ENCODE measurements at places on chromosomes 6 and 20.

- no peak for DNase-seq
These were observed 21.9 kb downstream of the SIRPD start for GRCh38 chr20:1535420-1536175.

GRCh38 chr6:53984163-53984562, 127.1 kb upstream of the MLIP start:
- no peak for DNase-seq

DNA sequence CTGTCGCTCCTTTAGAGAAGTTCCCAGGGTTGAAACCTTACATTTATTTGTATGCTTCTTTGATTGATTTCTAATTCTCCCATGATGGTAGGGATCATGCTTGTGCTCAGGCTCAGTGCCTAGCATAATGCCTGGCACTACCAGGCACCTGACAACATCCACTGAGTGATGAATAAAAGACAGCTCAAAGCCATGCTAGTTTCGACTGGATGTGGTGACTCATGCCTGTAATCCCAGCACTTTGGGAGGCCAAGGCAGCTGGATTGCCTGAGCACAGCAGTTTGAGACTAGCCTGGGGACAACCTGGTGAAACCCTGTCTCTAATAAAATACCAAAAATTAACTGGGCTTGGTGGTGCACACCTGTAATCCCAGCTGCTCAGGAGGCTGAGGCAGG, 11.6 kb upstream of the CD164 start:
- DNase-seq = no peak

DNA sequence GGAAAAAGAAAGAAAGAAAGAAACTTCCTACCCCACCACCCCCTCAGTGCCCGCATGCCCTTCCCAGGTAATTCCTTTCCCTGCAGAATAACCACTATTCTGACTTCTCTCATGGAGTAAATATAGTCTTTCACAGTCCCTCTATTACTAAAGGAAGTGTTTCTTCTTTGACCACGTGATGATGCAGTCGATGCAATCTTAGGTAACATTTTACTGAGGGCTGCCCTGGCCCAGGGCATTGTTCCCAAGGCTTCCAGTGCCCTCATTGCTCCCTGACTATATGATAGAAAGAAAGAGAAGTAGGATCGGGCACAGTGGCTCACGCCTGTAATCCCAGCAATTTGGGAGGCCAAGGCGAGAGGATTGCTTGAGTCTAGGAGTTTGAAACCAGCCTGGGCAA, 29.1 kb downstream of the ARHGAP40 start:
- DNase-seq = no peak

GRCh38 chr6:44682280-44682679, 294.8 kb downstream of the CDC5L start:
- no peak for DNase-seq

DNA sequence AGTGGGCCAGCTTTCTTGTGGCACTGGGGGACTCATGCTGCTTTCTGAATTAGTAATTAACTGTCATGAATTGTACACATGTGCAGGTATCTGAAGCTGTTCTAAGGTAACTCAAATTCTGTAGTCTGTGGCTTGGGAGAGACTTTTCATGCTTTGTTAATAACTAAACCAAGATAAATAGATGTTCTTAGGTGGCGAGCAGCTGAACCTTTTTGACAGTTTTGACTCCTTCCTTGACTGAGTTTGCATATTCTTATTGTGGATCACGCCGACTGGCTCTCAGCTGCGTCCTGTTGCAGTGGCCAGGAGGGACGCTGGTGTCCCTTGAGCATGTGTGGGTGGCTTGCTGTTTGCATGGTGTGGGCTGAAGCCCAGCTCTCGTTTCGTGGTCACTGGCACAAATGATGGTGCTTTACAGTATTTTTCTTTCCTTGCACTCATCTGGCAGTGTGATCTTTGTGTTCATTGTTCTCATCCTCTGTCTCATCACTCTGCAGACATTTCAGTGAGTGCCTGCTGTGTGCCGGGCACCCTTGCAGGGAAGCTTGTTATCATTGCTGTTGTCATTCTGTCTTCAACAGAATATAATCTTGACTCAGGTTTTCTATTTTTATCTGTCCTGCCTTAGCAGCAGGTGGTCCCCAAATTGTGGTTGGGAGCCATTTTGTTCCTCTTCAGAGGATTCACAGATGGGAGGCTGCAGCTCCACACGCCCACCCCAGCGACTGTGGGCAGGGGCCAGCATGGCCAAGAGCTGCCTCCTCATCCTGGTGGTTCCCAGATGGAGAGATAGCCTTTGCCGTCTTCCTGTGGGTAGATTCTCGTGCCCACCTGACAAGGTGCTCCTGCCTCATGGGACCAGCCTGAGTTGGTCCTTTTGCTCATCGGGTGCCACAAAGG, 39.6 kb downstream of the DUSP22 start:
- no peak for DNase-seq

- DNase-seq = no peak
These were observed 236.7 kb downstream of the CDC5L start for GRCh38 chr6:44624226-44624625.

- DNase-seq = no peak
These were observed 54.4 kb downstream of the OPRM1 start for GRCh38 chr6:154093231-154094044.

- DNase-seq = no peak
These were observed 13.4 kb upstream of the SMIM8 start for GRCh38 chr6:87308970-87309369.

DNA sequence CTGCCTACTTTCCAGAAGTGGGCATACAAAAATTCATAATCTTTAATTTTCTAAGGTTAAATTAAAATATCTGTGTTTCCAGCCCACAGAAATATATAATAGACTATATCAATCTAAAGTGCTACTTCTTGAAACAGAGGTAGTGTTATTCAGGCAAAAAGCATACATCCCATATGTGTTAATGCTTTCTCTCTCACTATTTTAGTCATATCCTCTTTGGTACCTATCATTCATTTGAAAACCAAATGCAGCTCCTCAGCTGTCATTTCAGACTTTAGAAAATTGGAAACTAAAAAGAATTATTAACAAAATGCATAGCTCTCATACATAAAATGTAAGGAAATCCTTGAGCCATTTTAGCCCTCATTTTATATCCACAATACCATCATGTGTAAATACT, 925 bp downstream of the FHL5 start:
- DNase-seq = no peak

GRCh38 chr6:20175810-20176410, 36.4 kb downstream of the MBOAT1 start:
- DNase-seq = no peak

DNA sequence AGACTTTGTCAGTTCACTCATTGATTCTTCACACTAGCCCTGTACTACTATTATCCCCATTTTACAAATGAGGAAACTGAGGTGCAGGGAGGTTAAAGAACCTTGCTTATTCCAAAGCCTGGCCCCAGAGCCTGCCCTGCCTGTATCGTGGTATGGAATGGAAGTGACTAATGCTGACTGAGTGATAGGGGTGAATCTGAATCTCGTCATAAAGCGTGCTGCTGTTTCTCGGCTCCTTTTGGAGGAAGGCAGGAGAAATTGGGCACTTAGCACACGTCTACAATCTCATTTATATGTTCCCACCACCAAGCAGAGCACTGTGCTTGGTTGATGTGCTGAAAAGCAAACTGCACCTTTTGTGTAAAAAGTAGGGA, 17.1 kb downstream of the GFRA4 start:
- DNase-seq = no peak

DNA sequence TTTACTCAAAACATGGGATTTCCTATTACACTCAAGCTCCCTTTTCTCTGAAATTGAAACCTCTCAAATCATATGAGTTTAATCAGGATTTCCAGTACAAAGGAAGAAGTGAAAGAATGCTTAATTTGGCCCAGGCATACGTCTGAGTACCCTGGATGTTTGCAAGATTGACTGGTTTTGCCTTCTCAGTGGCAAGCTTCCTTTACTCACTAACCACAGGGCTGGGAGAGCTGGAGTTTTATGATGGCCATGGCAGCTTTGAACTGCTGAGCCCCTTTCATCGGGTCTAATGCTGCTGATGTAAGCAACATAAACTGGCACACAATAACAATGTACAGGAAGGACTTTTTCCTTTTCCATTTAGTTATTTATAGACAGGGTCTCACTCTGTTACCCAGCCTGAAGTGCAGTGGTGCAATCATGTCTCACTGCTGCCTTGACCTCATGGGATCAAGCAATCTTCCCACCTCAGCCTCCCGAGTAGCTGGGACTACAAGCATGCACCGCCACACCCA, 194.8 kb downstream of the SLC35F1 start:
- DNase-seq = no peak

Measured in stimulated activated CD8-positive, alpha-beta memory T cell treated with anti-CD3 and anti-CD28 coated beads, Interleukin-4, amount 100 ng/mL, for 24 hours (primary cell).